ENCODE measurements at places on chromosomes 6 and 20.

GRCh38 chr6:45576648-45577624 is 199.2 kb upstream of the SUPT3H start:
- DNase-seq, result no peak

- no peak for DNase-seq
These were observed 41.0 kb downstream of the NINL start for GRCh38 chr20:25544311-25544710.

DNA sequence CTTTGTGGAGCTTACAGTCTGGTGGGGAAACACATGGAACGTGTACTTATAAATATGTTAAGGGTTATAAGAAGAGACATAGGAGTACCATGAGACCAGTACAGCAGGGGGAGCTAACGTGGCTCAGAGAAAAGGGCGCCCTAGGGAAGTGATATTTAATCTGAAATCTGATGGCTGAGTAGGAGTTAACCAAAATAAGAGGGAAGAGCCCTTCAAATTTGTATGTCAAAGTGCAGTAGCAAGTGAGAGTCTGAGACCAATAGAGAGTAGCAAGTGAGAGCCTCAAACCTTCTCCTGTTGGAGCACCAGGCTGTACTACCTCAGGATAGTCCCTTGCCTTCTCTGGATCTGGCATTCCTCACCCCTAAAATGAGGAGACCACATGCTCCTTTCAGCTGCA is 6.1 kb upstream of the PKIG start:
- no peak for DNase-seq

DNA sequence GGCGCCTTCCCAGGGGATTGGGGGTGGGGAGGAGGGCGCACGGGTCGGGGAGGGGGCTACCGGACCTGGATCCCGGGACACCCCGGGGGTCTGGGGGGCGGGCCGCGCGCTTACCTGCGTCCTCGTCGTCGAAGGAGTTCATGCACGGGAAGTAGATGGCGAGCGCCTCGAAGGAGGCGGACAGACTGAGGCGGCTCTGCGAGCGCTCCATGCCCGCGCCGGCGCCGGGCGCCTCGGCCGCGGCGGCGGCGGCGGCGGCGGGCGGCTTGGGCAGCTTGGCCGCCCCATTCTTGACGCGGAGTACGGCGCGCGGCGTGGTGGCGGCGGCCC is 320 bp downstream of the RIMS4 start:
- no peak for DNase-seq

- DNase-seq, result no peak
These were observed 9.9 kb upstream of the CDK5RAP1 start for GRCh38 chr20:33411242-33411641.

- DNase-seq, result no peak
These were observed 161.4 kb downstream of the C6orf58 start for GRCh38 chr6:127738423-127738822.

All from urothelium cell line (cell line).